ENCODE measurements at places on chromosomes 6 and 20.

GRCh38 chr6:113011389-113011788, 664.3 kb downstream of the RFPL4B start:
- no peak for DNase-seq

DNA sequence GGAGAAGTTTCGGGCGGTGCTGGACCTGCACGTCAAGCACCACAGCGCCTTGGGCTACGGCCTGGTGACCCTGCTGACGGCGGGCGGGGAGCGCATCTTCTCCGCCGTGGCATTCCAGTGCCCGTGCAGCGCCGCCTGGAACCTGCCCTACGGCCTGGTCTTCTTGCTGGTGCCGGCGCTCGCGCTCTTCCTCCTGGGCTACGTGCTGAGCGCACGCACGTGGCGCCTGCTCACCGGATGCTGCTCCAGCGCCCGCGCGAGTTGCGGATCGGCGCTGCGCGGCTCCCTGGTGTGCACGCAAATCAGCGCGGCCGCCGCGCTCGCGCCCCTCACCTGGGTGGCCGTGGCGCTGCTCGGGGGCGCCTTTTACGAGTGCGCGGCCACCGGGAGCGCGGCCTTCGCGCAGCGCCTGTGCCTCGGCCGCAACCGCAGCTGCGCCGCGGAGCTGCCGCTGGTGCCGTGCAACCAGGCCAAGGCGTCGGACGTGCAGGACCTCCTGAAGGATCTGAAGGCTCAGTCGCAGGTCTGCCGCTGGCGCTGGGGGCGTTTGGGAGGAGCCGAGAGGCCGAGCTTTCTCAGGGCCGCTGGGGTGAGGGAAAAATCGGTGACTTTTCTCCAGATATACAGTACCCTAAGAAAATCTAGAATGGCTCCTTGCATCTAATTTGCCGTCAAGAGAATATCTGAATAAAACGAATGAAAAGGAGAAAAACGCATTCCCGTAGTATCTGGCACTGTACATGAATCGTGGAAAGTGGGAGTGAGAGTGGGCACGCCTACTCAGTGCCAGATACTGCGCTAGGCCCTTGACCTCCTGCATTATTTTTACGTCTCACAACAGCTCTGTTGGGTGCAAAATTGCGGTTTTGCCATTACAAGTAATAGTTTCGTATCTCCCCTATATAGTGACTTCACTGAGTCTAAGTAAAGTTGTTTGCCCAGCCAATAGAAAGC, 1.0 kb downstream of the CALHM6 start:
- no peak for DNase-seq

GRCh38 chr6:134683783-134684422, 266.0 kb downstream of the ALDH8A1 start:
- peak; percentile 5 for DNase-seq

DNA sequence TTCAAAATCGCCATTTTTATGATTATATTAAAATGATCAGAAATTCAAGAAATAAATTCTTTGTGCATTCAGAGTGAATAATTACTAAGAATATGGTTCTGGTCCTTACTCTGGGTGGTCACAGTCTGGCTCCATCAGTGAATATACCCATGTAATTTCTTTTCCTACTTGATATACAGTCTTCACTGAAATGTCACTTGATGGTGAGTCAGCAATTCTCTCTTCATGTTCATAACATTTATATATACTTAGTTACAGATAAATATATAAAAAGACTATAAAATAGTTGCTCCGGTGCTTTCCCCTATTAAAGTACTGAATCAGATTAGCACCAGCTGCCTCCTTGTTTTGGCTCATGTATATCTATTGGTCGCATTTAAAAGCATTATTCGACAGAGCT, 56.4 kb upstream of the MTRF1L start:
- no peak for DNase-seq

GRCh38 chr20:35001596-35002362, 46.1 kb downstream of the MYH7B start:
- DNase-seq: no peak

Data from inflammatory macrophage (primary cell).